AG04449 (cell line): ENCODE measurements at places on chromosomes 7 and 10.
A peak's percentile ranks its signal among the peaks of the same experiment; 100 is the strongest.

GRCh38 chr10:93462881-93463280 is 19.3 kb downstream of the MYOF start:
- DNase-seq: no peak

DNA sequence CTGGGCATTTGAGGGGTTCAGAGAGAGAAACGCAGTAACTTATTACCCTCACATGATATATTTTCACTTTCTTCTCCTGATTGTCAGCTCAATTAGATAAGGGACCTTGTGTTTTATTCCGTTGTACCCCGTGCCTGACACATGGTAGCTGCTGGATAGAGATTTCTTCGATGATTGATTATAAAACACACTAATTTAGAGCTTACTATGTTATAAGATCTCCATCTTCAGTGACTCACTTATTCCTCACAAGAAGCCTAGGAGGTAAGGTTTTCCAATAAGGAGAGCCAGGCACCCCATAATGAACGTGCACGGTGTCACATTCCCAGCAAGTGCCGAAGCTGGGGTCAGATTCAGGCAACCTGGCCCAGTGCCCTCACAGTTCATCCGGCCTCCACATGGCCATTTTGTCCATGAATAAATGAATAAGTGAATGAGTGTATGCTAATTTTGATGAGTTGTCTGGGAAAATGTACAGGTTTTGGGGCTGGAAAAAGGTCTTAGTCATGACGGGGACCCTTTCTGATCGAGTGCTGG is 138.1 kb upstream of the CDCA7L start:
- DNase-seq: no peak

GRCh38 chr7:140723006-140723405 is 26.5 kb downstream of the NDUFB2 start:
- no peak for DNase-seq

- no peak for DNase-seq
Measured at GRCh38 chr10:48493083-48493871, 111.6 kb downstream of the ARHGAP22 start.

GRCh38 chr7:75565132-75565837 is 73.2 kb downstream of the SPDYE5 start:
- DNase-seq: peak; percentile 84
